Upper lobe of right lung (tissue), 1 donor: ENCODE measurements at places on chromosomes 5 and 9. TPM values are rescaled to one million over a fixed set of nuclear protein-coding genes. Genes with fewer than 3 reads are reported as not detected.

The PCDHA13 gene
- 2.3 TPM for total RNA-seq

The ACSL6 gene
- total RNA-seq = 0.98 TPM

The GABRA6 gene
- total RNA-seq = not detected

The PRR7 gene
- 2.1 TPM for total RNA-seq

The ADAMTS6 gene
- total RNA-seq = 2.3 TPM

The IZUMO3 gene
- total RNA-seq = not detected

The RLN1 gene
- not detected for total RNA-seq

GRCh38 chr9:108207561-108208165, 648.1 kb downstream of the ACTL7B start:
- no peaks in the 10 kb centered on the region for H3K27me3 ChIP-seq
- no peak for DNase-seq
- H3K27ac ChIP-seq = no peak overlapping the region
- no peaks in the 10 kb centered on the region for H3K36me3 ChIP-seq
- H3K4me1 ChIP-seq = no peaks in the 10 kb centered on the region

DNA sequence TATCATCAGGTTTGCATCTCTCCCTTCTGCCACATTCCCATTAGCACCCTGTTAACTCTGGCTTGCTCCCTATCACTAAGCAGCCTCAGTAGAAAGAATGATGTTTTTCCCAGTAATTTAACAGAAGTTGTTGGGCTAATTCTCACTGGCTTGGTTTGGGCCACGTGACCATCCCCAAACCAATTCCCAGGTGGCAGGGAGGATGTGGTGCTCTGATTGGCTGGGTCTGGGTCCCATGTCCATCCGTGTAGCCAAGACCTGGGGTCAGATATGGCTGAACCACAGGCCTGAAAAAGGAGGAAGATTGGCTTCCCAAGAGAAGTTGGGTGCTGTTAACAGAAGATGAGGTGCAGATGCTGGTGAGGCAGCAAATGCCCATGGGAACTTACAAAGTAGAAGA, 122.0 kb downstream of the BOD1 start:
- no peak overlapping the region for H3K4me3 ChIP-seq
- no peaks in the 10 kb centered on the region for H3K27me3 ChIP-seq
- no peaks in the 10 kb centered on the region for H3K36me3 ChIP-seq
- H3K4me1 ChIP-seq = no peaks in the 10 kb centered on the region

- no peak overlapping the region for H3K27ac ChIP-seq
- no peak for DNase-seq
- no peaks in the 10 kb centered on the region for H3K4me1 ChIP-seq
- H3K4me3 ChIP-seq = no peak overlapping the region
- peaks cover 22% of the 10 kb centered on the region for H3K27me3 ChIP-seq
- no peaks in the 10 kb centered on the region for H3K36me3 ChIP-seq
Observed at GRCh38 chr5:150188146-150188842, 1.6 kb upstream of the SLC6A7 start.

DNA sequence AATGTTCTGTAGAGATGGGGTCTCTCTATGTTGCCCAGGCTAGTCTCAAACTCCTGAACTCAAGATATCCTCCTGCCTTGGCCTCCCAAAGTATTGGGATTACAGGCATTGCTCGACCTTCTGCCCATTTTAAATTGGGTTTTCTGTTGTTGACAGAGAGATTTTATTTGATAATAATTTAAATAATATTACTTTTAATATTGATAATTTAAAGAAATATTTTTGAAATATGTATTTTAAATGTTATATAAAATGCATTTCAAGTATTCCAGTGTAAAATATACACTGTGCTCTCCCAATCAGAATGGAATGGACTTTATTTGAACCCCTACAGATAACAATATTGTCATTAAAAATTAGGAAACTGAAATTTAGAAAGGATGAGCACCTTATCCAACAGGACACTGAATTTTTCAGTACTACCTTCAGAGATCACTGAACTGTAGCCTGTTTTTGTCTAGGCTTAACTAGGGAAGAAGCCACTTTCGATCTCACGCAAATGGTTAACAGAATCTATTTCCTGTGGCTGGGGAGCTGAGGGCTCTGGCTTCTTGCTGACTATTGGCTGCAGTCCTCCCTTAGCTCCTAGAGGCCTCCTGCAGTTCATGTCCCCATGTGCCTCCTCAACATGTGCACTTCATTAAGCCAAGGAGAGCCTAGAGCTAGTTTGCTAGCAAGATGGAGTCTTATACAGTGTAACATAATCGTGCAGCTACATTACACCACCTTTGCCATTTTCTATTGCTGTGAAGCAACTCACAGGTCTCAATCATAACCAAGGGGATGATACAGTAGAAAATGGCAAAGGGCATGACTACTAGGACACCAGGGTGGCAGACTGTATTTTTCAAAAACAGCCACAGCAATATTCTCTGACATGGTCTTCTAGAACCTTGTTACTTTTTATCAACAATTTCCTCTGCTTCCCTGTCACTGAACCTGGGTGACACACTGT, 150.0 kb downstream of the CDC42SE2 start:
- DNase-seq = no peak
- H3K27me3 ChIP-seq = no peaks in the 10 kb centered on the region
- H3K4me3 ChIP-seq = no peak overlapping the region
- no peaks in the 10 kb centered on the region for H3K36me3 ChIP-seq
- no peaks in the 10 kb centered on the region for H3K4me1 ChIP-seq

GRCh38 chr9:86637515-86637914, 283.3 kb upstream of the TUT7 start:
- H3K27me3 ChIP-seq = peaks cover 22% of the 10 kb centered on the region
- no peak overlapping the region for H3K4me3 ChIP-seq
- H3K4me1 ChIP-seq = no peaks in the 10 kb centered on the region
- peak; percentile 68 for DNase-seq

DNA sequence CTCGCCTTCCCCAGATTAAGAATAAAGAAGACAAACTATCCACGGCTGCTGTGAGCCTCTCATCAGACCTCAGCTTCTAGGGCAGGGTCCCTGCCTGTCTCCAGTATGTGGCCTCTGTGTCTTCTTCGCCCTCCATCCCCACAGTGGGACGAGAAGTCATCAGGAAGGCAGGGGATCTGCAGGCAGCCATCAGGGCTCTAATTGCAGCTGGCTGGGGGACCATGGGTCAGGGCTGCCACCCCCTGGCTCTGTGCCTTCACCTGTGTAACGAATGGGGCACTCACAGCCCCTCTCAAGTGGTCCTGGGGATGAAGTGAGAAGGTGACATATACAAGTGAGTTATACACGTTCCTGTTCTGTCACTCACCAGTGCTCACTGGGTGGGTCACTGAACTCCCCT, 139.8 kb downstream of the KCNIP1 start:
- no peak overlapping the region for H3K4me3 ChIP-seq
- no peak overlapping the region for H3K27ac ChIP-seq
- H3K27me3 ChIP-seq = peaks cover 5% of the 10 kb centered on the region
- peak; percentile 21 for DNase-seq
- no peaks in the 10 kb centered on the region for H3K36me3 ChIP-seq

DNA sequence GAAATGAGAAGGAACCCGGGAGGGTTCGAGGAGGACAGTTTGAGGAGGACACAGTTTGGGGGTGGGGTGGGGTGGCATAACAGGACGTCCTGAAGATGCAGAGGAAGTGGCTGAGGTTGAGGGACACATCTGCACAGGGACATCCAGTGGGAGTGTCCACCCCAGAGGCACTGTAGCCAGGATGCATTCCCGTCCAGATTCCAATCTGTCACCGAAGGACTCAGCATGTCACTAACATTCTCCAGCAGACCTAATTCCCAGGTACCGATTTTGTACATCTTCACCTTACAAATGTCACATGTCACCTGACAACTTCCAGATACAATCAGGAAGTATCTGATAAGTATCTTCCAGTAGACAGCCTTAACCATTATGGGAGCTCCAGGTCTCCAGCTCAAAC, 42.6 kb downstream of the EPB41L4B start:
- H3K27ac ChIP-seq = no peak overlapping the region
- no peak overlapping the region for H3K4me3 ChIP-seq
- no peaks in the 10 kb centered on the region for H3K4me1 ChIP-seq
- H3K27me3 ChIP-seq = no peaks in the 10 kb centered on the region
- no peak for DNase-seq

DNA sequence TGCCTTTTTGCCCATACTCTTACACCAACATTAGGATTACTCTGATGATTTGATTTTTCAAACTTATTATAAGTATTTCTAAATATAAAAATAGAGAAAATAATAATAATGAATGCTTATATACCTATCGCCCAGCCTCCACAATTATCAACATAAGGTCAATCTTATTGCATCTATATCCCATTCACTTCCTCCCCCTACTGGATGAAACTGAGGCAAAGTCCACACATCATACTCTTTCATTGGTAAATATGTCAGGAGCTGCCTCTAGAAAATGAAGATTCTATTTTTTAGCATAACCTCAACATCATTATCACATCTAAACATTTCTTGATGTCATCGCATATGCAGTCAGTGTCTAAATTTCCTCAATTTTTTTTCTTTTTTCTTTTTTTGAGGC, 44.3 kb downstream of the SH3RF2 start:
- H3K27ac ChIP-seq = no peak overlapping the region
- peaks cover 15% of the 10 kb centered on the region for H3K4me1 ChIP-seq
- DNase-seq = no peak
- no peaks in the 10 kb centered on the region for H3K36me3 ChIP-seq

DNA sequence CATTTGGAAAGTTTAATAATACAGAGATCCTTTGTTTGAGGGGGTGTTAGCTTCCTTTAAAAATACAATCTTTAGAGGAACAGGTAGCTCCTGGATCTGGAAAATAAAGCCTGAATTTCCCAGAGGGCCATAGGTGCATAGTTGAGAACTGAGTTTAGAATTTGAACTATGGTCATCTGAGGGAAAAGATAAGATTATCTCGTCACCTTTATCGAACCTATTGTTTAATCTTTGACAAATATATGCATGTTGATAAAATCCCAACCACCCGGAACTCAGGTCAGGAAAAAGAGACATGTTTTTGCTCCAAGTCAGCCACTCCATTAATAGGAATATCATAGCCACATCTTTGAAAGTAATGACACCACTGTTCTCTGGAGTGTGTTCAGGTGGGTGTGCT, 91.7 kb upstream of the FAM169A start:
- no peaks in the 10 kb centered on the region for H3K27me3 ChIP-seq
- H3K36me3 ChIP-seq = no peaks in the 10 kb centered on the region
- no peak overlapping the region for H3K4me3 ChIP-seq
- H3K27ac ChIP-seq = no peak overlapping the region
- no peaks in the 10 kb centered on the region for H3K4me1 ChIP-seq
- DNase-seq = no peak

- no peak overlapping the region for H3K27ac ChIP-seq
- peaks cover 20% of the 10 kb centered on the region for H3K36me3 ChIP-seq
- DNase-seq = no peak
- no peaks in the 10 kb centered on the region for H3K27me3 ChIP-seq
- H3K4me1 ChIP-seq = no peaks in the 10 kb centered on the region
Observed at GRCh38 chr9:95102001-95102433, 215.5 kb downstream of the FANCC start.

- peak overlapping the region; percentile 90 for H3K27ac ChIP-seq
- peak; percentile 88 for DNase-seq
- H3K4me3 ChIP-seq = peak overlapping the region; percentile 98
- H3K36me3 ChIP-seq = no peaks in the 10 kb centered on the region
Observed at GRCh38 chr9:111896942-111897600, 457 bp downstream of the UGCG start.

DNA sequence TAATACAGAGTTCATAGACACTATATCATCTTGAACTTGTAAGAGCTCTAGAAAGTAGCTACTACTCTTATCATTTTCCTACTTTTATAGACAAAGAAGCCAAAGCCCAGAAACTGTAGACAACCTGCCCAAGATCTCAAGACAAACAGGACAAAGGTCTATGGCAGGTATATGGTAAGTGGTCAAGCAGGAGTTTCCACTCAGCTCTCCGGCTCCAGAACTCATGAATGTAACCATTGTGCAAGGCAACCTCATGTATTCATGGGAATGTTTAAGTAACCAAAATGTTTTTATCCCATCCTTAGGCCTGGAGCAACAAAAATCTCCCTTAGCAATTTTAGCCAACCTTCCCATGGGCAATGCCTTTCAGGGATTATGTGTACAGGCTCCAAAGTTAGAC, 163.4 kb upstream of the PUM3 start:
- no peak overlapping the region for H3K4me3 ChIP-seq
- no peaks in the 10 kb centered on the region for H3K27me3 ChIP-seq
- no peaks in the 10 kb centered on the region for H3K36me3 ChIP-seq
- no peaks in the 10 kb centered on the region for H3K4me1 ChIP-seq

DNA sequence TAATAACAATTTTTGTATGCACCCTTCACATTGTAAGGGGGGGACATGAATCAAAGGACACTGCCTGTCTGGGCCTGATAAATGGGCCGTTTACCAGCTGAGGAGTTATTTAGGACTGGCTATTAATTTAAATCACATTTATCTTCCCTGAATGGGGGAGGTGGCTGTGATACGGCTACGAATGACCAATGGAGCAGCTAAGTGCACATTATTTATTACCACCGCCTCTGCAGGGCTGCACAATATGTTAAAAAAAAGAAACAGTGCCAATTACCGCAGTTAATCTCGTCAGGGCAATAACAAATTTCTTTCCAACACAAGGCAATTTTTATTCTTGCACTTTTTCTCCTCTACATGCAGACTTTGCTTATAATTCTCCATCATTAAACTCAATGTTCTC, 318.4 kb downstream of the IRX2 start:
- no peaks in the 10 kb centered on the region for H3K36me3 ChIP-seq
- no peak for DNase-seq
- H3K4me3 ChIP-seq = no peak overlapping the region
- no peak overlapping the region for H3K27ac ChIP-seq
- no peaks in the 10 kb centered on the region for H3K4me1 ChIP-seq

GRCh38 chr9:107039542-107039941, 176.6 kb downstream of the ZNF462 start:
- H3K4me1 ChIP-seq = no peaks in the 10 kb centered on the region
- H3K4me3 ChIP-seq = no peak overlapping the region
- H3K27me3 ChIP-seq = no peaks in the 10 kb centered on the region
- no peak overlapping the region for H3K27ac ChIP-seq
- no peaks in the 10 kb centered on the region for H3K36me3 ChIP-seq

- no peaks in the 10 kb centered on the region for H3K27me3 ChIP-seq
- peaks cover 7% of the 10 kb centered on the region for H3K36me3 ChIP-seq
- no peak overlapping the region for H3K27ac ChIP-seq
Observed at GRCh38 chr9:113541019-113541900, 77.7 kb downstream of the RGS3 start.

- H3K27ac ChIP-seq = no peak overlapping the region
- H3K27me3 ChIP-seq = no peaks in the 10 kb centered on the region
- no peak for DNase-seq
- no peaks in the 10 kb centered on the region for H3K36me3 ChIP-seq
- H3K4me3 ChIP-seq = no peak overlapping the region
Observed at GRCh38 chr5:147162740-147163139, 72.1 kb upstream of the STK32A start.

DNA sequence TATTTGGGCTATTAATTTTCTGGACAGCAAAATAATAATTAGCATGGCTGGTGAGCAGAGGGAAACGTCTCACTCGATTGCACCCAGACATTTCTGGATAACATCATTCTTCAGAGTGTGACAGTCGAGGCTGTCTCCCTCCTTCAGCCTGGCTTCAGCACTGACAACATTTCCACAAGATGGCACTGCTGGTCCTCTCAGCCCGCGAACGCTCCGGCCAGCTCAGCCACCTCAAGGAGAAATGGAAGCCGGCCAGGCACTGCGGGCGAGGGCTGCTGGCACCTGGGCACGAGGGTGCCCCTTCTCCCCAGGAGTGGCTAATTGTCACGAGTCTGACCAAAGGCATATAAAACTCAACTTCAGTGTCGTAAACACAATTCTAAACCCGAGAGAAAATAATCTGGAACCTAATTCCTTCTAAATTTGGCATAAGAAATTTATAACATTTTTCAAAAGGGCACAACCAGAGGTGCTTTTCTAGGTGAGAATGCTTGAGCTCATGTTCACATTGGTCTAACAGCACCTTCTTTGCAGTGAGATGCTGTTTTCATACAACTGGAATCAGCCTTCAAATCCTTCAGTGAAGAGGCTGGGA, 65.9 kb downstream of the DAP start:
- H3K27me3 ChIP-seq = no peaks in the 10 kb centered on the region
- peak; percentile 89 for DNase-seq
- H3K36me3 ChIP-seq = no peaks in the 10 kb centered on the region
- no peaks in the 10 kb centered on the region for H3K4me1 ChIP-seq
